ENCODE measurements at places on chromosomes 7 and 10. TPM values are rescaled to one million over a fixed set of nuclear protein-coding genes. Genes with fewer than 3 reads are reported as not detected.

OR2A12 gene
- total RNA-seq: not detected

CADPS2 gene
- total RNA-seq: 28.7 TPM

NPC1L1 gene
- 0.39 TPM for total RNA-seq

FOXP2 gene
- 25.8 TPM for total RNA-seq

SEMA3D gene
- total RNA-seq: 8.2 TPM

POLD2 gene
- 60.5 TPM for total RNA-seq

CCL24 gene
- not detected for total RNA-seq

AQP1 gene
- 352 TPM for total RNA-seq

PTPN20 gene
- total RNA-seq: 3.1 TPM

EPO gene
- 0.30 TPM for total RNA-seq

DNA sequence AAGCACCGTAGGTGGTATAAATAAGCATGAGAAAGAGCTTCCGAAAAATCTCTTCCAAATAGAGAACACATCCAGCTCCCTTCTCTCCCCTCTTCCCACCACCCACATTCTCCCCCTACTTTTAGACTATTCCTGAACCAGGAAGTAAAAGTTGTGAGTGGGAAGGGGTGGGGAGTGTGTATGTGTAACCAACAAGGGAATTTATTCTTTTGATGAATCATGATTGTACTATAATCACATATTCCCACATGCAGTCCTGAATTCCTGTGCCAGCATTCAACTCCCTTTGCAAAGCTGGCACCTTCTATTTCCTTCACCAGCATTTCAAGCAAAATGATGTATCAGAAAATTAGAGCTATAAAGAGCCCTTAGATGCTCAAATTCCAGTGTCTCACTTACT lies 230.6 kb upstream of the CHRM2 start:
- no peak overlapping the region for H3K27ac ChIP-seq
- no peak for DNase-seq
- no peaks in the 10 kb centered on the region for H3K27me3 ChIP-seq
- H3K4me3 ChIP-seq: no peak overlapping the region
- H3K4me1 ChIP-seq: no peaks in the 10 kb centered on the region

DNA sequence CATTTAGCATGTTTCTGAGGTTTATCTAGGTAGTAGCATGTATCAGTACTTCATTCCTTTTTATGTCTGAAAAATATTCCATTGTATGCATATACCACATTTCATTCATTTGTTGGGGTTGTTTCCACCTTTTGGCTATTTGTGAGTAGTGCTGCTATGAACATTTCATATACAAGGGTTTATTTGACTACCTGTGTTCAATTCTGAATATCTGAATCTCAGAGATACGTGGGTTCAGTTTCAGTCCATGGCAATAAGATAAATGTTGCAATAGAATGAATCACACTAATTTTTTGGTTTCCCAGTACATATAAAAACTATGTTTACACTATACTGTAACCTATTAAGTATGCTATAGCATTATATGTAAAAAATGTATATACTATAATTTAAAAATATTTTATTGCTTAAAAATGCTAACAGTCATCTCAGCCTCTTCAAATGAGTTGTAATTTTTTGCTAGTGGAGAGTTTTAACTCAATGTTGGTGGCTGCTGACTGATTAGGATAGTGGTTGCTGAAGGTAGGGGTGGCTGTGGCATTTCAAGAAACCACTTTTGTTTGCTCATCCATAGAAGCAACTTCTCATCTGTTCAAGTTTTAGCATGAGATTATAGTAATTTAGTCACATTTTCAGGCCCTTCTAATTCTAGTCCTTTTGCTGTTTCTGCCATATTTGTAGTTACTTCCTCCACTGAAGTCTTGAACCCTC lies 13.9 kb downstream of the PLEKHA1 start:
- H3K27ac ChIP-seq: no peak overlapping the region
- H3K4me1 ChIP-seq: peaks cover 16% of the 10 kb centered on the region
- no peak overlapping the region for H3K4me3 ChIP-seq
- H3K36me3 ChIP-seq: no peaks in the 10 kb centered on the region
- H3K27me3 ChIP-seq: no peaks in the 10 kb centered on the region
- DNase-seq: no peak

DNA sequence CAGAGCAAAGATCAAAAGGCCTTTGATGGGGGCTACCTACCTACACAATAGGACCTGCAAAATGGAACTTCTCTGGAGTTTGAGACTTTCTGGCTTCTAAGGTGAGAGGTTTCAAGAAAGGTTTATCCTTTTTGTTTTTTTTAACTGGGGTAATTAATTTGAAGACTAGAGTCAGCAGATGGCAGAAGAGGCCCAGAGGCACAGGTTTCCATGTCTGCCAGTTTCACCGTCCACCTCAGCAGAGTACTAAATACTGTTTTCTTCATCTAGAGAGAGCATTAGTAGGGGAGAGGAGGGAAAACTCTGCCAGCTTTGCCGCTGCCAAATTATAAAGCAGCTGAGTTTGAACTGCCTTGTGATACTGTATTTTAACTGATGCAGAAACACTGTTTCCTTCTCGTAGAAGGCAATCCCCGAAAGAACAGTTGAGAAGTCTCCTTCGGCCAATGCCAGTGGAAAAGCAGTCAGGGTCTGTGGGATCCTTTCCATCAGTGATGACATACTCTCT lies 138.7 kb downstream of the SLC25A13 start:
- H3K4me3 ChIP-seq: no peak overlapping the region
- no peak overlapping the region for H3K27ac ChIP-seq
- H3K27me3 ChIP-seq: no peaks in the 10 kb centered on the region
- H3K36me3 ChIP-seq: no peaks in the 10 kb centered on the region

DNA sequence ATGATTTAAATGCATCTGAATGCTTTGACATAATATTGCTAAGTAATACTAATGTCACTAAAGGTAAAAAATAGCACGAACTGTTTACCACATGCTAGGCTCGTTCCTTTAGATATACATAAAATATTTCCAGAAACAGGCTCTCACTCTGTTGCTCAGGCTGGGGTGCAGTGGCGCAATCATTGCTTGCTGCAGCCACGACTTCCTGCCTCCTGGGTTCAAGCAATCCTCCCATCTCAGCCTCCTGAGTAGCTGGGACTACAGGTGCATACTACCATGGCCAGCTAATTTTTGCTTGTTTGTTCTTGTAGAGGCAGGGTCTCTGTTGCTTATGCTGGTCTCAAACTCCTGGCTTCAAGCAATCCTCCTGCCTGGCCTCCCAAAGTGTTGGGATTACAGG lies 183.3 kb downstream of the SGMS1 start:
- no peaks in the 10 kb centered on the region for H3K27me3 ChIP-seq
- H3K27ac ChIP-seq: no peak overlapping the region
- no peak for DNase-seq
- peaks cover 4% of the 10 kb centered on the region for H3K4me1 ChIP-seq
- no peak overlapping the region for H3K4me3 ChIP-seq

GRCh38 chr7:98395481-98395880 lies 5.4 kb downstream of the BAIAP2L1 start:
- H3K27me3 ChIP-seq: peaks cover 11% of the 10 kb centered on the region
- H3K36me3 ChIP-seq: no peaks in the 10 kb centered on the region
- no peak for DNase-seq
- peaks cover 8% of the 10 kb centered on the region for H3K4me1 ChIP-seq

GRCh38 chr10:92690915-92691590 lies 1.3 kb downstream of the HHEX start:
- H3K4me1 ChIP-seq: peaks cover 3% of the 10 kb centered on the region
- H3K27ac ChIP-seq: peak overlapping the region; percentile 88
- DNase-seq: no peak

DNA sequence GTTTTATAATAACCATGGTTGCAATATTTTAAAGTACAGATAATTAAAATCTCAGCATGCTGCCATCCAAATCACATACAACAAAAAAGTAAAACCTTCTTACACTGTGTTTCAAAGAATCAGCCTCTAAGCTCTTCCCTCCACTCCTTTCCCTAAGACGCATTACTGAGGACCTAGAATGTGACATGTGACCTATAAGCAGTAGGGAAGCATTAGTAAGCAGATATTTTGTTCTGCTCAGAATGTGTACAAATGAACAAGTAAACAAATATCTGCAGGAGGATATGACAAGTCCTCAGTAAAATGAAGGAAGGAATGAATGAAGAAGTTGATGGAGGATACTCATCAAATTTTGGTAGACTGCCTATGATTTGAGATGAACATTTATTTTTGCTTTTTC lies 49.1 kb downstream of the RAB11FIP2 start:
- no peaks in the 10 kb centered on the region for H3K27me3 ChIP-seq
- no peak overlapping the region for H3K27ac ChIP-seq
- H3K4me1 ChIP-seq: no peaks in the 10 kb centered on the region

DNA sequence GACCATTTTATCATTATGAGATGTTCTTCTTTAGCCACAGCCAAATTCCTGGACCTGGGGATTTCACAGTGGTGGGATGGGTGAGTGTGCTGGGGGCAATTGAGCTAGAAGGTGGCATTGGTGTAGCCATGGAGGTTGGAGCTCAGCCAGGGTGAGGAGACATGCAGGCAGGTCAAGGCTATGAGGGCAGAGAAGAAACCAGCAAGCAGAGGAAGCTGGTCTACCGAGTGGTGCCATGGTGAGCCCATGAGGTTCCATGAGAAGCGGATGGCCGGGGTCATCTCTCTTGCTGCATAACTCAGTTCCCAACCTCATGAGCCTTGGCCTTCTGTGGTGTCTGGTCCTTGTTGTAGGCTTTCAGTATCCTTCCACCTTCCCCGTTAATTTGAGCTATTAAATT lies 91.4 kb downstream of the CARD11 start:
- H3K27me3 ChIP-seq: no peaks in the 10 kb centered on the region
- DNase-seq: no peak
- H3K4me1 ChIP-seq: no peaks in the 10 kb centered on the region
- H3K27ac ChIP-seq: no peak overlapping the region
- H3K36me3 ChIP-seq: no peaks in the 10 kb centered on the region
- H3K4me3 ChIP-seq: no peak overlapping the region

- H3K4me1 ChIP-seq: peaks cover 1% of the 10 kb centered on the region
- H3K27me3 ChIP-seq: no peaks in the 10 kb centered on the region
- H3K4me3 ChIP-seq: no peak overlapping the region
- no peak overlapping the region for H3K27ac ChIP-seq
- DNase-seq: no peak
Observed at GRCh38 chr10:24405635-24406034, 196.7 kb downstream of the KIAA1217 start.

DNA sequence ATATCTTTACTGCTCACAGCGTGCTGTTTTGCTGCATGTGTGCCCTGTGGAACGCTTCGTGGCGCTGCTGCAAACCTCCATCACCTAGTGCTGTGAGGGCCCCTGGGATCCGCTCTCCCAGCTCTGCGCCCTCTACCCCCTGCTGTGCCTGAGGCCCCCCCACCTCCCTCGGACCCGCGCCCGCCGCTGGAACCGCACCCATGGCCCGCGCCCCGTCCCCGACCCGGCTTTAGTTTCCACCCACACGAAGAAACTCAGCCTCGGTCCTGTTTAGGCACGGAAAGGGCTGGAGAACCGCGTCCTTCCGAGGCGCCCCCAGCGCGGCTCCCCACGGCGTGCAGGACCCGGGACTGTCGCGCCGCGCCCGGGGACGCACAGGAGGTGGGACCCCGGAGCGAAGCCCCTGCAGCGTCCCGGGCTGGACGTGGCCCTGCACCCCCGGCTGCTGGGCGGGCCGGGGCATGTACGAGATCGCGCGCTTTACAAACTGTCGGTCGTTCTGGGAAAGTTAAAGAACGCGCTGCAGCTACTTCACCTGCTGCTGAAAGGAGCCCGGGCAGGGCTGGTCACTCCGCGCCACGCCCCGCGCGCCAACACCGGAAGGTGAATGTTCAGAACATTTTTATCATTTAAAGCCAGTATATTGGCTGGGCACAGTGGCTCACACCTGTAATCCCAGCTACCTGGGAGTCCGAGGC lies 54.3 kb downstream of the BMS1 start:
- no peak for DNase-seq
- no peaks in the 10 kb centered on the region for H3K27me3 ChIP-seq
- H3K4me3 ChIP-seq: peak overlapping the region; percentile 35
- no peaks in the 10 kb centered on the region for H3K4me1 ChIP-seq
- H3K27ac ChIP-seq: no peak overlapping the region

DNA sequence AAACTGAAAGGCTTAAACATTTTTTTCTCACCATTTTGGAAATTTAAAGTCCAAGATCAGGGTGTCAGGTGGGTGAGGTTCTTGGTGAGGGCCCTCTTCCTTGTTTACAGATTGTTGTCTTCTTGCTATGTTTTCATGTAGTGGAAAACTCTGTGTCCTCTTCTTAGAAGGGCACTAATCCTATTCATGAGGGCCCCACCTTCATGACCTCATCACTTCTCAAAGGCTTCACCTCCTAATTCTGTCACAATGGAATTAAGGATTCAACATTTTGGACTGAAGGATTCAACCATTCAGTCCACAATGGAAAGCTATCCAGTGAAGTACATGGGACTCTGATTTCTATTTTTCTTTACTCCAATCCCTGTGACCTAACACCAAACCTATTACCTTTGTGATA lies 27.3 kb downstream of the MACC1 start:
- H3K27ac ChIP-seq: no peak overlapping the region
- H3K4me3 ChIP-seq: no peak overlapping the region
- DNase-seq: no peak
- no peaks in the 10 kb centered on the region for H3K4me1 ChIP-seq
- H3K27me3 ChIP-seq: no peaks in the 10 kb centered on the region
- no peaks in the 10 kb centered on the region for H3K36me3 ChIP-seq

GRCh38 chr10:28293236-28294168 lies 9.4 kb downstream of the MPP7 start:
- no peaks in the 10 kb centered on the region for H3K36me3 ChIP-seq
- no peaks in the 10 kb centered on the region for H3K27me3 ChIP-seq
- no peak overlapping the region for H3K4me3 ChIP-seq
- DNase-seq: no peak
- H3K4me1 ChIP-seq: peaks cover 28% of the 10 kb centered on the region

DNA sequence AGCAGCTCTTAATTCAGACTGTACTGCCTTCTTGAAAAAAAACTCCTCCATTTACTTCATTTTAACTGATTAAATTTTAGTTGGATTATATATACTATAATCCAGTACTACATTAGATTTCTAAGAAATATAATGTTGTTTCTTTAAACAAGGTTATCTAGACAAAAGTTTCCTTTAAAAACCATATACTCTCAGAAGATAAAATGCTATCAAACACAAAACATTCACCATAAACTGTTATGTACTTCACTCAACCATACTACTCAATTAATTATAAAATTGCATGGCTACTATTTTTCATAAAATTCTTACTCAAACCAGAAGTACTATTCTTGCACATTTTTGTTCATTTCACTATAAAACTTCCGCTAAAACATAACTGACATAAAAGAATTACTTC lies 12.7 kb downstream of the GPR22 start:
- no peak for DNase-seq
- no peaks in the 10 kb centered on the region for H3K27me3 ChIP-seq
- H3K4me1 ChIP-seq: no peaks in the 10 kb centered on the region
- H3K27ac ChIP-seq: no peak overlapping the region
- H3K36me3 ChIP-seq: no peaks in the 10 kb centered on the region
- no peak overlapping the region for H3K4me3 ChIP-seq

DNA sequence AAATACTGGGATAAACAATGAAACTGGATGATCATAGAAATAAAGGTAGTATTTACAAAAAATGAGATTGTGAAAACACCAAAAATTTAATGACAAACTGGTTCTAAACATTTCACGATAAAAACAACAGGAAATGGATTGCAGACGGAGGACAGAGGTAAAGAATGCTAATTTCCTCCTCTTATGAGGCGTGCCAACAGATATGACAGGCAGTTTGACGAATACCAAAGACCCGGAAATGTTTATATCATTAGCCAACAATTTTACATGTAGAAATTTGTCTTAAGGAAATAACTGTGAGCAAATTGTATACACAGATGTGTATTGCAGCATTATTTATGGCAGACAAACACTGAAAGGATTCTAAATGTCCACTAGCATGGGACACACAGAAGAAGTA lies 162.0 kb upstream of the MGMT start:
- DNase-seq: no peak
- H3K27ac ChIP-seq: no peak overlapping the region
- no peaks in the 10 kb centered on the region for H3K27me3 ChIP-seq
- H3K4me1 ChIP-seq: no peaks in the 10 kb centered on the region
